ENCODE measurements at places on chromosomes 13 and 19. TPM values are rescaled to one million over a fixed set of nuclear protein-coding genes. Genes with fewer than 3 reads are reported as not detected.

The GDF15 gene
- 149 TPM for total RNA-seq

The PSG2 gene
- total RNA-seq: not detected

GRCh38 chr13:87827479-87827878, 156.3 kb downstream of the SLITRK5 start:
- DNase-seq: no peak

DNA sequence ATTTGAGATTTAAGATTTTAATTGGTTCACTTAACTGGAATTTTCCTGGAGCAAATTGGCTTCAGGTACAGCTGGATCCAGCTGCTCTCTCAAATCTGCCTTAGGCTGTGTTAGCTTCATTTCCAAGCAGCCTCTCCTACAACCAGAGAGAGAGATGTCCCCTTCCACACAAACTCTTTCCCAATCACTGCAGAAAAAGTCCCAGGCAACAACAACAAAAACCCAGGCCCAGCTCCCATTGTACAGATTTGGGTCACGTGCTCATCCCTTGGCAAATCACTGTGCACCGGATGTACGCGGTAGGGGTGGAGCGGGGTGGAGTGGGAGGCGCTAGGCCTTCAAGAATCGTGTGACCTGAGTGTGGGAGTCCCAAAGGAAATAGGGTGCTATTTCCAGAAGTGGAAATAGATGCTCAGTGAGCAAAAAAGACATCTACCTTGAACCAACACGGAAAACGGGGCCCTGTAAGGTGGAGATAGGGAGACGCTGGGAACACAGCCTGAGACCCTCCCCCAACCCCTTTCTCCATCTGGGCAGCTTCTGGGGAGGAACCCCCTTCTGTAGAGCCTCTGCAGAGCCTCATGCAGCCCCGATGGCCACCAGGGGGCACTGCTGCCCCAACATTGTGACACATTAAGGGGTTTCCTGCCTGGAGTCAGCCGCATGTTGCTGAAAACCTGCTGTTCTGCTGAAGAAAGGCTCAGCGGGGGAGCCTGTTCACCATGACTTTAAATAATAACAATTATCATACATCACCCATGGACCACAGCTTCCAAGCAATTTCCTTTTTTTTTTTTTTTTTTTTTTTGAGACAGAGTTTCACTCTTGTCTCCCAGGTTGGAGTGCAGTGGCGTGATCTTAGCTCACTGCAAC, 25.4 kb downstream of the HPN start:
- DNase-seq: no peak

- DNase-seq: no peak
These were observed 9.5 kb downstream of the ADAMTSL5 start for GRCh38 chr19:1503089-1503924.

GRCh38 chr19:17041976-17042375, 15.4 kb upstream of the CPAMD8 start:
- no peak for DNase-seq

DNA sequence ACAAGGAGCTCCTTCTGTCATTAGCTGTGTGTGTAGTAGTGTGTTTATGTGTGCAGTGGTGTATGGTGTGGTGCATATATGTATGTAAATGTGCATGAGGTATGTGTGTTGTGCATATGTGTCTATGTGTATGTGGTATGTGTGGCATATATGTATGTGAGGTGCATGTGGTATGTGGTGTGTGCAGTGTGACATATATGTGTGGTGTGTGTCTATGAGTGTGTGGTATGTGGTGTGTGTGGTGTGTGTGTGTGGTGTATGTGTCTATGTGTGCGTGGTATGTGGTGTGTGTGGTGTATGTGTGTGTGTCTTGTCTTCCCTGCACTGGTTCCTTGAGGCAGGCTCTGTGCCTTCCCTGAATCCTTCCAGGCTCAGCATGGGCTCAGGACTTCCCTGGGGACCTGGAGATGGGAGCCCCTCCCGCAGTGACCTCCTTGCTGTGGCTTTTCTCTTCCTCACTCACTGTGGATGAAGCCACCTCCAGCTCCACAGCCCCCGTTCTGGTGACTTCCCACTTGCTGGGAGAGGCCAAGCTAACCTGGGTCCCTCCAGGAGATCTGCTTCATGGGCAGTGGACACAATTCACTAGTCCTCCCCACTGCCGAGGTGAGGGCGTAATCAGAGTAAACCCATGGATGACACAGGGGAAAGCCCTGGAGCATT, 64.2 kb downstream of the CCDC70 start:
- DNase-seq: no peak

Data from chondrocyte (in vitro differentiated cells).